ENCODE measurements at places on chromosomes 11 and 22.
A peak's percentile ranks its signal among the peaks of the same experiment; 100 is the strongest.

DNA sequence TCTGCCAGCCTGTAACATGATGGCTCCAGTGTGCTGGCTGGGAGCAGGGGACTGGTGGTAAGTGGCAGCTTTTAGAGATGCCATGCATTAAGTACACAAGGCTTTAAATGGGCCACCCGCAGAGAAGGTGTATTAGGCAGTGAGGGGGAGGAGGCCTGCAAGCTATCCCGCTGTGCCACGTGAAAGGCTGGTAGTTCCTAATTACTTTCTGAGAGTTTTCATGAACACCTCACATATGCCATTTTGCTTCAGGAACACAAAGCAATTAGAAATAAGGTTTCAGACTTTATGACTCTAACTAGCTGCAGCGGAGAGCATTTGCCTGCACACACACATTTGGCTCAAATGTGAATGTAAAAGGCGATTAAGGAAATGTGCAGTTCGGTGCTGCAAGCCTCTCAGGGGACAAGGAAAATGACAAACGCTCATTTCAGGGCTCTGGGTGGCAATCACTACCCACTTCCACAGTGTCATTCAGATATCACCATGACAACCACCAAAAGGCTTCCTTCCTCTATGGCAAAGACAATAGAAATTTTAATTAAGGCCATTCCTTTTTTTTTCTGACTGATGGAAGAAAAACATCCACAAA, 116.6 kb downstream of the PLEKHA7 start:
- no peak for DNase-seq

GRCh38 chr11:24593332-24593731, 96.5 kb downstream of the LUZP2 start:
- no peak for DNase-seq

- DNase-seq, result peak; percentile 31
Measured at GRCh38 chr11:18802381-18803257, 11.0 kb upstream of the PTPN5 start.

GRCh38 chr11:69588270-69588669, 52.7 kb upstream of the CCND1 start:
- DNase-seq, result no peak

DNA sequence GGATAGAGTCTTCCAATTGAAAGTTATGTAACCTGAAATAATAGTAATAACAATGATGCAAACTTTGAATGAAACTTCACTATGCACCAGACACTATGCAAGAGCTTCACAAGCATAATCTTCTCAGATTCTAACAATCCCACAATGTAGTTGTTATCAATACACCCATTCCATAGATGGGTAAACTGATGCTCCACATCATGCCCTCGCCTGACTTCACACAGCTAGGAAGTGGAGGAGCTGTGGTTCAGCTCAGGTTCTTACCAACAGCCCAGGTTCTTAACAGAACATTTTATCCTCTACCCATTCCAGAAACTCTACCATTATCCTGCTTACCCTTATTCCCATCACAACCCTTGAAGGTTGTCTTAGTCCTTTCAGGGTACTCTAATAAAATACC, 50.4 kb upstream of the HMGXB4 start:
- no peak for DNase-seq
